A549 treated with Mapracorat at 1 μM for 4 hours (cell line): ENCODE measurements at places on chromosomes 1 and 21. TPM values are rescaled to one million over a fixed set of nuclear protein-coding genes. Genes with fewer than 3 reads are reported as not detected.

Gene POGK
- 25.1 to 30.7 TPM (median 28.5 TPM) in 5 replicates for total RNA-seq

Gene MEF2D
- total RNA-seq: 20.7 to 34.8 TPM (median 28.4 TPM) in 5 replicates

Gene ETV3L
- not detected in 5 replicates for total RNA-seq

Gene MFAP2
- 0.34 to 1.00 TPM (median 0.88 TPM) in 5 replicates for total RNA-seq

Gene NBPF10
- 0.75 to 0.98 TPM (median 0.95 TPM) in 5 replicates for total RNA-seq

Gene TDRD10
- total RNA-seq: 0.23 TPM in 1 of 5 replicates, not detected in the others

Gene LCE3E
- total RNA-seq: 0.30 to 0.54 TPM in 2 of 5 replicates, not detected in the others

Gene SPATC1L
- total RNA-seq: 0.15 to 0.42 TPM (median 0.27 TPM) in 5 replicates

Gene AGPAT3
- total RNA-seq: 16.4 to 26.5 TPM (median 24.6 TPM) in 5 replicates

Gene FMO2
- not detected in 5 replicates for total RNA-seq

Gene PSRC1
- total RNA-seq: 16.3 to 25.3 TPM (median 22.6 TPM) in 5 replicates

Gene GSTM1
- total RNA-seq: not detected in 5 replicates

Gene FMO5
- 0.10 to 0.45 TPM (median 0.20 TPM) in 5 replicates for total RNA-seq

Gene OPRD1
- 0.01 to 0.02 TPM (median 0.02 TPM) in 4 of 5 replicates, not detected in the other for total RNA-seq
